ENCODE measurements at places on chromosomes 6 and 20. TPM values are rescaled to one million over a fixed set of nuclear protein-coding genes. Genes with fewer than 3 reads are reported as not detected.

DNA sequence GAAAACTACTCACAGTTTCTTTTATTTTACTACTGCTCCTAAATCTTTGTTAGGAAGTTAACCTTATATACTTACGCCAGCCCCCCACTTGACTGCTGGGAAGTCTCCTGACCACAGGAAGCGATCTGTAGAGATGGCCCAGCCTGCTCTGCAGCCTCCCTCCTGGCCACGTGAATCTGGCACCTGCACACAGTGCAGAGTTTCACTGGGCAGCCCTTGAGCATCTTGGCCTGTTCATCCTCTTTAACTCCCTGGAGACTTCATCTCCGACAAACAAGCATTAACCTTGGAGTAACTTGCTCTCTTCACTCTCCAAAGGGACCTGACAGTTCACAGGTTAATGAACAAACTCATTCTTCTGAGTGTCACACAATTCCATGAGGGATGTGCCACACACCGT lies 294.1 kb downstream of the BTBD9 start:
- H3K27ac ChIP-seq, result no peak overlapping the region
- peaks cover under 1% of the 10 kb centered on the region for H3K4me1 ChIP-seq
- DNase-seq, result no peak
- no peak overlapping the region for H3K4me3 ChIP-seq

The LGSN gene
- not detected for total RNA-seq

- H3K36me3 ChIP-seq, result no peaks in the 10 kb centered on the region
- no peak overlapping the region for H3K4me3 ChIP-seq
- H3K27ac ChIP-seq, result no peak overlapping the region
- peaks cover 12% of the 10 kb centered on the region for H3K4me1 ChIP-seq
- no peaks in the 10 kb centered on the region for H3K27me3 ChIP-seq
These were observed 3.1 kb downstream of the TNF start for GRCh38 chr6:31578184-31579118.

The ZNF335 gene
- 23.1 TPM for total RNA-seq

The ELOVL4 gene
- 0.88 TPM for total RNA-seq

DNA sequence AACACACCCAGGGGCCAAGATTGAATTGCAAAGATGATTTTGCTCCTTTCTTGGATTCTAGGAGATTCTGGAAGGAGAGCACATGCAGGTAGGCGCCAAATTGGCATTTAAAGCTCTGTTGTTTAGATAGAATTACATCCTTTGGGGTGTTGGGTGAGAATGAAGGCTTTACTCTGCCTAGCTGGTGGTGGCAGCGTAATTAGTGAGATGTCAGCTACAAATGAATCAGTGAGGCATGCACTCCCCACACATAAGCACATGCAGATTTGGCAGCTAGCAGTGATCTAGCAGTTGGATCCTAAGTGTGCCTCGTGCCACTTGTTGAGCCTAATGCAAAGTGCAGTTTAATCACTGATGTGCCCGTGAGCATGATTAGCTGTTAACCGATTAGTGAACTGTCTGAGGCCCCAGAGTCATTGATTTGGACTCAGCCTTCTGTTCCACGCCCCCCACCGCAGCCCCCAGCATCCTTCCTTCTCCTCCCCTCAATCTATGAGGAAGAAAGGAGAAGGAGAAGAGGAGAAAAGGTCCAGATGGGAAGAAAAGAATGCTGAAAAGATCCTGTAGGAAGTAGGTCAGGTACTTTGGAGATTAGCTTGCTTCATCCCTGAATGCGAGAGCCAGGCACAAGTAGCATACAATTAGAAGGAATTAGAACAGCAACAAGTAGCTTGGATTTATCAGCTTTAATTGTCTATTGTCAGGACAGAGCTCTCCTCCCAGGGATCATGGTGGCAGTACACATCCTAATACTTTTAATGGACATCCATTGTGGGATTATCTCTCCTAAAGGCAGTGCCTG lies 6.0 kb upstream of the PRDM1 start:
- no peaks in the 10 kb centered on the region for H3K27me3 ChIP-seq
- H3K4me1 ChIP-seq, result peaks cover 11% of the 10 kb centered on the region
- DNase-seq, result no peak
- no peak overlapping the region for H3K4me3 ChIP-seq

DNA sequence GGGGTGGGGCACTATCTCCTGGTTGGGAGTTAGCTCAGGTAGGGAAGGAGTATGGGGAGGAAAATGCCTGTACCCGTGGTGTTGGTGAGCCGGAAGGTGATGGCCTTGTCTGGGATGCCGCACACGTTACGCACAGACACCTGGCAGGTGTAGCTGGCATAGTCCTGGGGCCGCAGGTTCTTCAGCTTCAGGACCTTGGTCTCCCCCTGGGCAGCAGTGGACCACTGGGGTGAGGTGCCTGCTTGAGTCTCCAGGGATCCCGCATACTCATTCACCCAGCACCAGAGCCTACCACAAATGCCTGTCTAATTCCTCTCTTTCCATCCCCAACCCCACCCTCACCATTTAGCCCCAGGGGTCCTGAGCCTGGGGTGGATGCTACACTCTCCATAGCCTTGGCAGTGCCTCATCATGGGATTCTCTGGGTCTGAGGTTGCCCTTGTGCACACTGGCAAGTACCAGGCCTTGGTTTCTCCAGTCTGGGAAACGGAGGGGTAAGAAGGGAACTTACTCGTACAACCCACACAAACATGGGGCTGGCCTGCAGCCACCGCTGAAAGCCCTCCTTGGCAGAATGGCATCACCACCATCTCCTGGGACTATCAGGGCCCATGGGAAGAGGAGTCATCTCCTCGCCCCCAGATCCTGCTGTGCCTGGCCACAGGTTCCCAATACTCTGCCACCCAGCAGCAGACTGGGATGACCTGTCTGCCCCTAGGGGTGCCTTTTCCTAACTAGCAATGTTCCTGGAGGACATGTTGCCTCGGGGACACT lies 42.8 kb downstream of the MDGA1 start:
- H3K4me3 ChIP-seq, result no peak overlapping the region
- no peaks in the 10 kb centered on the region for H3K27me3 ChIP-seq
- no peaks in the 10 kb centered on the region for H3K36me3 ChIP-seq
- H3K4me1 ChIP-seq, result peaks cover 5% of the 10 kb centered on the region
- no peak for DNase-seq

DNA sequence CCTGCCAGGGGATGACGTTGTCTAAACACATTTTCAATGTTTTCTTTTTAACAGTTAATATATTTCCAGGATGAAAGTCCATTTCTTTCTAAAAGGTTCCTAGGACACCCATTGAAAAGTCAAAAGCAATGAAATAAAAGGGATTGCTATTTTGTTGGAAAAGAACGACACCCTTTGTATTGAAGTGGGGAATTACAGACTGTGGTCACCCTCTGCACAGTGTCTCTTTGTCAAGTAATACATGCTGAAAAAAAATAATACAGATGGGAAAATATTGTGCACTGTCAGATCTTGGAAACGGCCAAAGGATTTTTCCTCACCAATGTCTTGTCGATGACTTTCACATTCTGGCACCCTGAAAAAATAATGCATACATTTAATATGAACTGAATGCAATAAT lies 56.9 kb downstream of the HAO1 start:
- no peaks in the 10 kb centered on the region for H3K4me1 ChIP-seq
- H3K27me3 ChIP-seq, result no peaks in the 10 kb centered on the region
- no peak overlapping the region for H3K27ac ChIP-seq
- H3K4me3 ChIP-seq, result no peak overlapping the region

DNA sequence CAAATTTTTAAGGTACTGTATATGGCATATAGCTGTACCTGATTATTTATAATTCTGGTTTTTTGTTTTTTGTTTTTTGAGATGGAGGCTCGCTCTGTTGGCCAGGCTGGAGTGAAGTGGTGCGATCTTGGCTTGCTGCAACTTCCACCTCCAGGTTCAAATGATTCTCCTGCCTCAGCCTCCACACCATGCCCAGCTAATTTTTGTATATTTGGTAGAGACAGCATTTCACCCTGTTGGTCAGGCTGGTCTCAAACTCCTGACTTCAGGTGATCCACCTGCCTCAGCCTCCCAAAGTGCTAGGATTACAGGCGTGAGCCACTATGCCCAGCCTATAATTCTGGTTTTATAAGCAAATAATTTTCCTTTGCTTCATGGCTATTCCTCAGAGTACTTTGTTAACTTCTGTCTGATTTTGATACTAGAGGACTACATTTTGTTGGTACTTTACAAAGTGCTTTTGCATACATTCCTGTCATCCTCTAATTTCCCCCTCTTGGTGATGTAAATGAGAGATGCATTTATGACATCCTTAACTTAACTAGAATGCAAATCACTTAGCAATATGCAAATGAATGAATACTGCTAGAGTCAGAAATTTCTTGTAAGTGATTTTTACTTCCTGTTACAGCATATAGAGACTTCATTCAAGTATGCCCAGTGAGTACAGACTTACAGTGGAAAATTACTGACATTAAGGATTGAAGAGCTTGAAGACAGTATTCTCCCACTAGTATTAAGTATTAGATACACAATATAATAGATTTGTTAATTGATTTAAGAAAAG lies 35.7 kb upstream of the ARID1B start:
- no peaks in the 10 kb centered on the region for H3K36me3 ChIP-seq
- H3K4me3 ChIP-seq, result no peak overlapping the region
- DNase-seq, result no peak
- no peaks in the 10 kb centered on the region for H3K27me3 ChIP-seq

GRCh38 chr20:37408302-37409193 lies 62.6 kb downstream of the SRC start:
- no peaks in the 10 kb centered on the region for H3K36me3 ChIP-seq
- H3K27me3 ChIP-seq, result no peaks in the 10 kb centered on the region
- DNase-seq, result no peak

- peak overlapping the region; percentile 93 for H3K27ac ChIP-seq
- DNase-seq, result peak; percentile 87
- H3K4me3 ChIP-seq, result no peak overlapping the region
These were observed 31.0 kb downstream of the CDK5RAP1 start for GRCh38 chr20:33370291-33370690.

- H3K4me1 ChIP-seq, result no peaks in the 10 kb centered on the region
- no peak for DNase-seq
- no peaks in the 10 kb centered on the region for H3K36me3 ChIP-seq
- no peaks in the 10 kb centered on the region for H3K27me3 ChIP-seq
- no peak overlapping the region for H3K27ac ChIP-seq
- no peak overlapping the region for H3K4me3 ChIP-seq
These were observed 195.6 kb downstream of the GRM1 start for GRCh38 chr6:146224449-146224848.

The MYL9 gene
- total RNA-seq, result 60.9 TPM

GRCh38 chr6:162307865-162308264 lies 419.7 kb downstream of the PRKN start:
- no peaks in the 10 kb centered on the region for H3K36me3 ChIP-seq
- H3K27ac ChIP-seq, result no peak overlapping the region
- DNase-seq, result no peak
- no peak overlapping the region for H3K4me3 ChIP-seq
- no peaks in the 10 kb centered on the region for H3K4me1 ChIP-seq

DNA sequence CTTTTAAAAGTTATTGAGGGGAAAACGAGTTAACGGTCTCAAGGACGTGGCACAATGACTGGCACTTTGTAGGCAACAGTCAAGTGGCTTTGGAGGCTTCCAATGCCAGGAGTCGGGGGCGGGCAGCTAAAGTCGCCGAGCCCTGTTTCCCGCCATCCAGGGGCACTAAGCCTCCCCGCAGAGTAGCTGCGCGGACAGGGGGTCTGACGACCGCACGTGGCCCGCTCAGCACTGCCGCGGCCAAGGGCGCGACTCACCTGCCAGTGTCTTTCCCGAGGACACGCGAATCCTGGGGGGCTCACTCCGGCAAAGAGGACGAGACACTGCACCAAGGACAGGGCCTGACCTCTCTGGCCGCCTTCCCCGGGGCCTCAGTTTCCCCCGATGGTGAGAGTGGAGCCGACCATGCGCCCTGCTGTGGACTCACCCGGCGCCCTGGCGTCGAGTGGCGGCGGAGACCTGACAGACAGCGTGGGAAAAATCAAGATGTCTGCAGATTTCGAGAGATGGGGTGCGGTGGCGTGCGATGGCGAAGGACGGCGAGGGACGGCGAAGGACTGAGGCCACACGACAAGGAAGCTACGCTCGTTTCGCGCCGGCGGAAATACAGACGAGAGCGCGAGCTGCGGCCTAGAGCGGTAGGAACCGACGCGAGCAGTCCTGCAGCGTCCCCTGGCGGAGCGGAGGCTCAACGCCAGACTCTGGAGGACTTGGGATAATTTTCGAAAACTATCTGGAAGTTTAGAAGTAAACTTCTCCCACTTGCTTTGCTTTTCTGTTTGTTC lies at the start of gene SNHG17:
TSS of gene SNHG17 (minus strand) at position 559 of the 785 bp plus-strand sequence.
- DNase-seq, result peak; percentile 88
- H3K4me3 ChIP-seq, result peak within 1 kb of the TSS; percentile 77
- H3K27ac ChIP-seq, result peak within 1 kb of the TSS; percentile 74
- H3K36me3 ChIP-seq, result peaks cover 27% of the 10 kb centered on the region
- H3K27me3 ChIP-seq, result no peaks in the 10 kb centered on the region

The POLR3F gene
- 18.1 TPM for total RNA-seq

The ESR1 gene
- 3.2 TPM for total RNA-seq

The AIF1 gene
- 13.9 TPM for total RNA-seq

The TRDN gene
- not detected for total RNA-seq

Measured in thyroid gland (tissue), 4 donors.